ENCODE measurements at places on chromosomes 16 and 17.

DNA sequence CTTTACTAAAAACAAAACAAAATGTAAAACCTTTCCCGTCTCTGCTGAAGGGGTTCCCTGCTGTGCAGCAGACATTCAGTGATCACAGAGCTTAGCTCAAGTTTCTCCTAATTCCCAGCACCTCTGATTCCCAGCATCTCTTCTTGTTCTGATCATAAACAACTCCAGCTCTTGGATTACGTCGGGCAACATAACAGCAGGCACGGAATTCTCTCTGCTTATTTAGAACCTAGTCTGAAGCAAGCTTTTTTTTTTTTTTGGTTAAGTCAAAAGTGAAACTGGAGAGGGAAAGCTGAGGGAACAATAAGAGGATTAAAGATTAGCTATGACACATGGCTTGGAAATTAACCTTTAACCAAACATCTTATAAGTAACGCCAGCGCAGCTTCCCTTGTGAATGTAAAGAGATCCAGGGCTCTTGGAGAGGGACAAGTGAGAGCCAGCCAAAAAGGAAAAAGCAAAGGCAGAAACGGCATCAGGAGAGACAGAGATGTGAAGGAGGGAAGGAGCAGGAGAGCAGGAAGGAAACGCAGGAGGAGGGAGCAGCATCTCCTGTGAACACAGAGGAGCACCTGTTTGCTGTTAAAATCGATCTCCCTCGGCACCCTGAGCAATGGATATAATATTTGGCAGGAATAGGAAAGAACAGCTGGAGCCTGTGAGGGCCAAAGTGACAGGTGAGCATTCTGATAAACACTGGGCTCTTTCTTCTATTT lies at the start of gene BCO1:
Gene BCO1 (plus strand): TSS at position 394 of the 716 bp plus-strand sequence. CDS start 220 bp downstream, at position 614.
- no peak for DNase-seq

- DNase-seq, result no peak
These were observed 21.8 kb downstream of the AXIN1 start for GRCh38 chr16:330741-331140.

DNA sequence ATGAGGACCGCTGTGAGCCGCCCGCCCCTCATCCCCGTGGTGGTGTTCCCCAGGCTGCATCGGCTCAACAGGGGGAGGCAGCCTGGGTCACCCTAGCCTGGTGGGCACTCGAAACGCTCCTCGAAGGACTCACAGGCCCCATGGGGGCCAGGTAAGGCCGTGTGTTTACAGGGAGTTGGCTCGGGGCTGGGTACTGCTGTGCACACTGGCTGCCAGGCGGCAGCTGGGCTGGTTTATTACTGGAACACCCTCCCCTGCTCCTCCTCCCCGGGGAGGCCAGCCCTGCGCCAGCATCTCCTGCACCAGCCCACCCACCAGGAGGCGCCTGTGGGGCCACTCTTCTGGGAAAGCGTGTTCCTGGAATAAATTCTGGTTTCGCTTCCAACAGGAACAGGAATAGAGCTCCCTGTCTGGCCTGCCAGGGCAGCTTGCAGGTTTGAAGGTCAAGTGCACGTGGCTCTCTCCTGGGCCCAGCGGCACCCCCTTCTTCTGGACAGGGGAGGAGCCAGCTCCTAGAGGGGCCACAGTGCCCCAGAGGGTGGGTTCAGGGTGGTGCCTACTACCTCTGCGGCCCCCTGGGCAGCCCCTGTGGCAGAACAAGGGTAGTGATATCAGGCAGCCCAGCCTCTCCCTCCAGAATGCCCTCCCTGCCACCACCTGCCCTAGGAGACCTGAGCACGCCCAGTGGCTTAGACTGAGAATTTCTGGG lies 11.3 kb downstream of the MCRIP1 start:
- no peak for DNase-seq

DNA sequence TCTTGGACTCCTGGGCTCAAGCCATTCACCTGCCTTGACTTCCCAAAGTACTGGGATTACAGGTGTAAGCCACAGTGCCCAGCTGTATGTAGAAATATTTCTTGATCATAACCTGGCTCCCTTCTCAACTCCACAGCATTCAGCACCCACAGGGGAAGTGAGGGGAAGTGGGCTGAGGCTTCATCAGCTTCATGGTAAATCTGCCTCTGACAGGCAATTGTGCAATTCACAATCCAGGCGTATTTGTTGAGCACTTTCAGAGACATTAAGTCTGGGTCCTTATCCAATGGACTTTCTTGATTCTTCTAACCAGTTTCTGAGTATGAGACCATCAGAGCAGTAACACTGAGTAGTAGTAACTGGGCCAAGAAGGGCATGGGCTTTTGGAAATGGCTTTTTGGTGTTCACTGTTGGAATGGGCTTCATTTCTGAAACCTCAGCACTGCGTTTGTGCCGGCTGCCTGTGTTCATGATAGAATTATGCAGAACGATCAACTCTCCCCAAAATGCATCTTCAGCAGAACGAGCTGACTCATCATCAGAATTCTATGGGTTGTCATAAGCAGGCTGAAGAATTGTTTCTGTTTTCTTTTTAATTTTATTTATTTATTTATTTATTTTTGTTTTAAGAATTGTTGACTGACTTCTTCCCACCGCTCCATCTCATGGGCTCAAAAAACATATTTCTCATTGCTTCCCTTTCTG lies 28.9 kb downstream of the FAM20A start:
- DNase-seq, result no peak

- DNase-seq, result no peak
These were observed 383.6 kb downstream of the KCNJ2 start for GRCh38 chr17:70552982-70553334.

DNA sequence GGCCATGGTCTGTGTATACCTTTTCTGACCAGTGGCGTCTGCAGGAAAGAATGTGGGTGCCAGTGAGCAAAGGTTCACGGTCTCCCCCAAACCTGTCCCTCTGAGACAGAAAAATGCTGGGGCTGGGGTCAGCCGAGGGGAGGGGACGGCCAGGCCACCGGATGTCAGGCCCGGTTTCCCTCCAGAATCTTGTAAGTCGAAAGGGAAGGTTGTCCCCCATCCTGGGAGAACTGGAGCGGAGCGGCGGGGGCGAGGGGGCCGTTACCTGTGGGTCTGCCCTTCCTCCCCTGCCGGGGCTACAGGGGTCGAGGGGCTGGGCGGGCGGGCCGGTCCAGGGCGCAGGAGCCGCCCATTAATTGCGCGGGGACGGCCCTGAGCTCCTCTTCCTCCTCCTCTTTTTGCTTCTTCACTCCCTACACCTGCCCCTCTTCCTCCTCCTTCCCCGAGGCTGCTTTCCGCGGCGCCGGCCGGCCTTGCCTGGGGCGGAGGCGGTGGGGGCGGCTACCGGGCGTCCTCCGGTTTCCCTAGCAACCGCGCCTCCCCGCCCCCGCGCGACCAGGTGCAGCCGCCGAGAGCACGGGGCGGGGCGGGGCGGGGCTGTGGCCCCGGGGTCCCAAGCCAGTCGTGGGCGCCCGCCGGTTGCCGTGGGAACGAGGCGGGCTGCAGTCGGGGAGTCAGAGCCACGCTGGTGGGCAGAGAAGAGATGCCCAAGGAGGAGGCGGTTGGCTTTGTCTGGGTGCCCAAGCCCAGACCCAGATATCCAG lies at the start of gene MARCHF10:
Gene MARCHF10 (minus strand): TSS at position 503 of the 764 bp plus-strand sequence. CDS start 6,579 bp downstream, outside the sequence.
- DNase-seq, result no peak

DNA sequence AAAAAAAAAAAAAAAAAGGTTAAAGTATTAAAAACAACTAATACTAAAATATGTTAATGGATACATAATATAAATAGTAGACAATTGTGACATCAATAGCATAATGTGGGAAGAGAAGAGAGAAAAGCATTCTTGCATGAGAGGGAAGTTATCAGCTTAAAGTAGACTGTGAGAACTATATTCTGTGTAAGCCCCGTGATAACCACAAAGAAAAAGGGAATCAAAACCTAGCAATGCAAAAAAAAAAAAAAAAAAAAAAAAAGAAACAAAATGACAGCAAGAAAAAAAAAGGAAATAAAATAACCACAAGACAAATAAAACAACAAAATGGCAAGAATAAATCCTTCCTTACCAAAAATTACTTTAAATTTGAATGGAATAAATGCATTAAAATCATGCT lies 39.8 kb upstream of the MYLK3 start:
- DNase-seq, result no peak

GRCh38 chr16:15459791-15460190 lies 25.4 kb downstream of the BMERB1 start:
- no peak for DNase-seq

DNA sequence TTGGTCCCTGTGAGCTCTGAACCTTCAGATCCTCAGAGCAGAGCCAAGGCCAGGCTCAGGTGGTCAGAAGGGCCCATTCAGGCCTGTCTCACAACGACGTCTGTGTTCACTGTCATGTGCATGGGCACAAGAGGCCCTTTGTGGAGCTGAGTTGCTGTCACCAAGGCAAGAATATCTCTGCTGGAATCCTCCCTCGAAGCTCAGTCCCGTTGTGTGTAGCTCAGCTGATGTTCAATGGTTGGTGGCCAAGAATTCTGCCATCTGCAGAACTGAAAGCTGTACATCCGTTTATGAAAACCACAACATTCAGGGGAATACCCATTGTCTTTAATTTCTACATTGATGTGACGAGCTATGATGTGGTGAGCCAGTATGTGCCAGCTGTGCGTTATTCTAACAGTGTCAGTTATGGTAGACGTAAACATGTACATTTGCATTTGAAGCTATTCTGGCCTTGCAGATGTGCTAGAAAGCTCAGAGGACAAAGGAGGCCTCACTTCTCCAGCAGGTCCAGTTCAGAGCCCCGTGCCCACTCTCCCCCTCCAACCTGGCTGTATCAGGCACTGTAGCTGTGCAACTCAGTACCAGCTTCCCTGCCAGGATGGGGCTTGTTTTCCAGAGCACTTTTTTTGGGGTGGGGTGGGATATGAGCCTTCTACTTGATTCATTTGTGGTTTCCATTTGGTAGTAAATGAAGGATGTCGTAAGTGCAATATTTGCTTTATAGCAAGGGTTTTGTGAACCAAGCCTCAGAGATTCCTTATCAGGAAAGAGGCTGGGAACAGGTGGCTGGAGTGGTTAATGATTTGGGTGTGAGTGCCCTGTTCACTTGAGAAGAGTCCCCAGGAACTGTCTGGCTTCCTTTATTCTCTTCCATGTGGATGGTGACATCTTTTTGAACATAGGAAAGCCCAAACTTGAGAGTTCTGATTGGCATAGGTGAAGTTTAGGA lies 56.1 kb downstream of the B9D1 start:
- DNase-seq, result no peak

DNA sequence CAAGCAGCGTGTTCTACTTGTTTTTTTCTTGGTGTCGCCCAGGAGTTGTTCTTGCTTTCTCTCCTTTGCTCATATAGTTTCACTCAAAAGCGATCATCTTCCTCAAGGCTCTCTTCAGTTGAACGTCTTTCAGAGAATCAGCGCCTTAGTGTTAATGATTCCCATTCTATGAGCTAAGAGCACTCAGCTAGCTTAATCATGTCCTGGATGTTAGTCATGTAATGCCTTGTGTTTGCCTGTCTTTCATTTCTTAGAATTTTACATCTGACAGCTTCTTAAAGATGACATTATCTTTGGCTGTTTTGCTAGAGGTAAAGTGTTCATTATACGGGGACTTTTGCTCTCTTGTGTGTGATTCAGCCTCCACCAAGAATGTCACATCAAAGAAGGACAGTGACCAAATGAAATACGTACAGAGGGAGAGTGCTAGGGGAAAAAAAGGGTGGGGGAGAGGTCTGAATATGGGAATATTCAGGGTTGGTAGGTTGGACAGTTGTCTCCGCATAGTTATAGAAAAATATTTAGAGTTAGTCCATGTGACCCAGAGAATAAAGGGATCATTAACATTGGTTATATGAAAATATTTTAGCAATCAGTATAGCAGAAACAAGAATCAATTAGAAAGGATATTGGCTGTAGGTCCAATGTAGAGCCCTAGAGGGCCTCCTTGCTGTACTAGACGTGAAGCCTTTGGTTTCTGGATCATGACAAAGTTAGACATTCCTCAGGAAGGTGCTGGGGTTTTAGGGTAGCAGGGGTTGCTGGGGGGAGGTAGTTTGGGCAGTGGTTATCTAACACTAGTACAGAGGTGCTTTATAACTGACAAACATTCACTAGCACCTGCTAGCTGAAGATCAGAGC lies 31.9 kb upstream of the ANKFN1 start:
- no peak for DNase-seq

DNA sequence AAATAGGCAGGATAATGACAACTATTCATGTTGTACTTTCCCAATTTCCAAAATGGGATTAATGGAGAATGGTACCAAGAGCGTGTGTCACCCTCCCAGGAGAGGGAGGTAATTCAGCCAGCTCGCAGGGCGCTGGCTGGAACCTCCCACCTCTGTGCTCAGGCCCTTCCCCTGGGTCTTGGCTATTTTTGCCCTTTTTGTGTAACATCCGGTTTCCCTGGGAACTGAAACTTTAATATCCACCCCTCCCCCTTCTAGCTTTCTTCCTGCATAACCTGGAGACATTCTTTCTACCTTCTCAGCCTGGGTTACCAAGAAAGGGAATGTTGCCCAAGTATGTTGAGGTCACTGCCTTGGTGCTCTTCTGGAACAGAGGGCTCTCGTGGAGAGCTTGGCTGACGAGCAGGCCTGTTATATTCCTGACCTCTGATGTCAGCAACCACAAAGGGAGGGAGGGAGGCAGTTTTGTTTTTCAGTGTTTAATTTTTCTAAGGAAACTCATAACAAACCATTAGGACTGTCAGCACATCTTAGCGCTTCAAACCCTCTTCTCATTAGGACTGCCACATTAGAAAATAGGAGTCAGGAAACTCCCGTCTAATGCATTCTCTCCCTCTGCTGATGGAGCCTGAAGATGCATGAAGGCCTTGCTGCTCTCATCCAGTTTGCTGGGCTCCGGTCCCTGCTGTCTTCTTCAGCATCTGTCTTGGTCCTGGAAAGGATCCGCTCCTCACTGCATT lies 25.6 kb downstream of the ITGB3 start:
- DNase-seq, result no peak

DNA sequence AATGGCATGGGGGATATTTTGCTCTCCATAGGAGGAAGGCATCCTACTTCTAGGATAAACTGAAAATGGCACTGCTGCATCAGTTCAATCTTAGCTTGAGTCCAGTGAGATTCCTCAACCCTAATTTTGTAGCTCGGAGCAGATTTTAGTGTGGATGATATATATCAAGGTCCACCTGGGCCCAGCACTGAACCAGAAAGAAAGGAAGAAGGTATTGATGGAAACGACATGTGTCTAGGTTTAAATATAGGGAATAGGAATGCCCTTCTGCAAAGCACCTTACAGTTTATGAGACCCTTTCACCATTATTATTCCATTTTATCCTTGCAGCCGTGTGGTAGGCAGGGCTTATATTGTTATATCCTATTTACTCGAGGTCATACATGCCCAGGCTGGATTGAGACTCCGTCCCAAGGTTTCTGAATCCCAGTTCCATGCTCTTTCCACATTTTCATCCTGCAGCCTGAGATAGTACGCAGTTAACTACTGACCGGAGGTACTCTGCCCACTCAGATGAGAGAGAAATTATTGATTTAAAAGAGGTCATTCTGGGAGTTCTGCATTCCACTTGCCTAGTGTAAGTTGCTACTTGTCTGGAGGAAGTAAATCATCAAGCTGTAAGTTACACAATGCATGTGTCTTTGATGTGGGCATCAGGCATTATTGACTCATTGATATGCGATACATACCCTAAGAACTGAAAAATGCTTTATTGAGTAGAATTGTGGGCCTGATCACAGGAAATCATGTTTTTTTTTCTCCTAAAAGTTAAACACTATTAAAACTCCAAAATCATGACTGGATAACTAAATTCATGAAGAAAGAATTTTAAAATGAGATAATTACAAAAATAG lies 10.1 kb downstream of the KRT39 start:
- DNase-seq, result no peak
